CD4-positive, alpha-beta T cell treated with Interleukin-10 for 1 hour (primary cell): ENCODE measurements at places on chromosomes 11 and 22.

GRCh38 chr11:120610111-120610510 lies 98.6 kb downstream of the GRIK4 start:
- DNase-seq, result no peak

DNA sequence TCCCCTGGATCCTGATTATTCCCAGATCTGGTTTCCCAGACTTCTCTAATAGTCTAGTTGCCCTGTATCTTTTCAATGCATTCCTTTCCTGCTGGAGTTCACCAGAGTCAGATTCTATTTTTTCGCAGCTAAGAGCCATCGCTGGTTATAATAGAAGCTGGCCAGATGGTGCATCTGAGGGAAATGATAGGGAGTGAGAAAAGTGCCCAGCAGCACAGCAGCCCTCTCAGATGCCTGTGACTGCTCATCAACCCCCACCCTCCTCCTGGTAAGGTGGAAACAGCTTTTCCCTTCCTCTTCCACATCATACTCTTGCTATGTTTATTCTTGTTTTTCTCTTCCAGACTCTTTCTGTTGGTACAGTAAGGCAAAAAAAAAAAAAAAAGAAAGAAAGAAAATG lies 12.8 kb downstream of the OR8A1 start:
- no peak for DNase-seq

DNA sequence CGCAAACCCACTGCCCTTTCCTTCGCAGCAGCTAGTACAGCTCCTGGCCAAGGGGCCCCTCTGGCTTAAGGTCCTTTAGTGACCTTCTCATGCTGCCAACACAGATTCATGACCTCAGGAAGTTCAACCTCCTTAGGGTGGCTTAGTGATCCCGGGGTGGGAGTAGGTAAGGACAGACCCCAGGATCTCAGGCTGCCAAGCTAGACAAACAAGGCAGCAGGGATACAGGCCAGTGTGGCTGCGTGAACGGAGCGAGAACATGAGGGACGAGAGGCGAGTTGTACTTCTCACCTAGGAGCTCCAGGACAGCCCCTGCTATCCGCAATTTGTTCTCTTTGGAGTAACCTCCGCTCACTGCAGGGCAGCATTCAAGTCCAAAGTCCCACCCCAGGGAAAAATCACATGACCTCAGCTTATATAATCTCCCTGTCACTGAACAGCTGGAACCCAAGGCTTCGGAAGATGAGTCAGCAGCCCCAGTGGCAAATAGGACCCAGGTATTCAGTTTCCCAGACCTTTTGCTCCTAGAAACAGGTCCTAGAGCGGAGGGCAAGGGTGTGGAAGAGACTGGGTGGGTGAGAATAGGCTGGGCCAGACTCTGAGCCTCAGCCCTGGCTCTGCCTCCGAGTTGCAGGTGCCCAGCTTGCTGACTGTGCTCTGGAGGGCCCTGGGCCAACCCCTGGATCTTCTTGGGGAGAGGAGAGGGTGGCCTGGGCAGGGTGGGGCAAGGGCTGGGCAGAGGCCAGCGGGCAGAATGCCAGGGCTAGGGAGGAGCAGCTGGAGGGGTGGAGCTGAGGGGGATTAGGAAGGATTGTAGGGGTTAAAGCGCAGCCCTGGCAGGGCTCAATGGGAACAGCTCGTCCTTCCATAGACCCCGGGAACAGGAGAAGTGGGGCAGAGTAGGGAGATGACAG lies 13.1 kb downstream of the USP2 start:
- no peak for DNase-seq

DNA sequence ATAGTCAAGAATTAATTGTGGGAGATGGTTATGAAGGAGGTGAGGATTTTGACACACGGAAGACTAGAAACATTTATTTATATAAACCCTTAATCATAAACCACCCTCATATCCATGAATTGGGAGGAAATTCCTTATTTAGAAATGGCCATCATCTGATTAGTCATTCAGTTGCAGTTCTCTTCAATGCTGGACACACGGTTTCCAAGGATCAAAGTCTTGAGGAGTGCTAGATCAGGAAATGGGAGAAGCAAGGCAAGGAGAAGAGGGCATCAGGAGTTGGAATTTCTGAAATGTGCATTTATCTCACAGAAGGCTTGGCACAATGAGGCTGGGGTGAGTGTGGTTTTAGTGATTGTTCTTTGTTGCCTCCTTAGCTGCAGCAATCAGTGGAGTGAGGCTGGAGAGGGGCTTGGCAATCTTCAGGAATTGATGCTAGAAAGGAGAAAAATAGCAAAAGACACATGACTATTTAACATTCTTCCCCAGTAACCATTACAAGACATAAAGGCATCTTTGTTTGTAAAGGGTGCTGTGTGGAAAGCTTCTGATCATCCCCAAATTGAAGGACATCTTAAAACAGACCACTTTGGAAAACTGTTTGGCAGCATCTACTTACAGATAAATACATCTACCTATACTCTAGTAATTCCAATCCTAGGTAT lies 21.6 kb upstream of the GDPD4 start:
- no peak for DNase-seq

GRCh38 chr22:33126881-33127280 lies 68.7 kb upstream of the SYN3 start:
- DNase-seq, result no peak
